ENCODE measurements at places on chromosomes 6 and 20. TPM values are rescaled to one million over a fixed set of nuclear protein-coding genes. Genes with fewer than 3 reads are reported as not detected.

DNA sequence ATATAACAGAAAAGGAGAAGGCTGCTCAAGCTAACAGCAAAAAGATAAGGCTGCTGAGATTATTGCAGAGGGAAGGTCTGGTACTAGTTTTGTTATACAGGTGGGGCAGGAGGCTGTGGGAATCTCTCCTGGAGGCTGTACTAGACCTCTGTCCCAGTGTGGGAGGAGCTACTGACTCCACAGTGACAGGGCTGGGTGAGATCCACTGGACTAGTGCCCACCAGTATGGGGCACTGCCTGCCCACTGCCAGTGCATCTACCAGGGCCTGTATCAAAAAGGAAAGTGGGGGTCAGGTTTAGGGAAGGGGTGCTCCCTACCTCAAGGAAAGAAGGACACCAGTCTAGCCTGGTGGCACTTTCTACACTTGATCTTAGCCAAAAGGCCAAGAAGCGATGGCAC lies 30.1 kb downstream of the GSTA2 start:
- DNase-seq = no peak

DNA sequence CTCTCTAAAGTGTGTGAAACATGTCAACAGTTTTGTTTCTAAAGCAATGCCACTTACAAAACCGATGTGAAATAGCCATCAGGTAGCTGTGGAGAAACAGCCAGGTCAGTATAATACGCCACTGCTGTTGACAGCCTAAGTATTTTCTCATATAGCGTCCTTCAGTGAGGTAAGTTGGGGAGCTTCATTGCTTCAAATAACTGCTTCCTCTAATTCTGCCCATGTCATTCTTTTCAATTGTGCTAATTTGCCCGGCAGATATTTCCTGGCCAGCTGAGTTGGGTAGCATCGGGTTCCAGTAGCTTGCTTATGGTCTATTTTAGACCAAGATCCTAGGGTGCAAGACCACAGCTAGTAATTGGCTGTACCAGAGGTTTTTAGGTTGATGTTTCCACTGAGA lies 2.1 kb upstream of the ARMC2 start:
- no peak for DNase-seq

GRCh38 chr6:116351101-116351500 lies 19.6 kb upstream of the DSE start:
- no peak for DNase-seq

DNA sequence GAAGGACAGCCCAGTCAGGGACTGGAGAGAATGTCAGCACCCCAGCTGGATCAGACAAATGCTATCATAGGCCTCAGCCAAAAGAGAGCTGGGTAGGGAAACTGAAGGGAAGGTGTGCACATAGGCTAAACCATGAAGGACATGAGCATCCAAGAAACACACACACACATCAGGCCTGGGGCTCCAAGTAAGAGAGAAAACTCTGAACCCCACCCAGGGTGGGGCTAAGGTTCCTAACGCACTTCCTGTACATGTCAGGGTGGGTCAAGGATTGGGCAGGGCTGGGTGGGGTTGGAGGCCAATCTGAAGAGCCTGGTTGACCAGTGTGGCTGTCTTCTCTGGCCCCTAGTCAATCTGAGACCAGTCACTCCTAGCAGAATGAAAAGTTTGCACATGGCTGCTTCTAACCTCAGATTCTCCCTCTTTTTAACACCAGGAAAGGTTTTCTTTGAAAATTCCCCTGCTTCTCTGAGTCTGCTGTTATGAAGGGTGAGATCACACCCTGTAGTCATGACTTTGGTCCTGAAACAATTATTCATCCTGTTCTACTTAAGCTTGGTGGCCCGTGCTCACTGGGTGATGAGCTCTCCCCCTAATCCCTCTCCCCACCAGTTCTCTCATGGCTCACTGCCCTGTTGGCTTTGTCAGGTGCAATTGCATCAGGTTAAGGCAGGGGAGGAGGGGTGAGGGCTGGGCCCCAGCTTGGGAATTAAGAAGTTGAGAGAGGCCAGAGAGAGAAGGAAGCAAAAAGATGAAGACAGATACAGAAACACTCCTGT lies 88.4 kb downstream of the MAFB start:
- no peak for DNase-seq

DNA sequence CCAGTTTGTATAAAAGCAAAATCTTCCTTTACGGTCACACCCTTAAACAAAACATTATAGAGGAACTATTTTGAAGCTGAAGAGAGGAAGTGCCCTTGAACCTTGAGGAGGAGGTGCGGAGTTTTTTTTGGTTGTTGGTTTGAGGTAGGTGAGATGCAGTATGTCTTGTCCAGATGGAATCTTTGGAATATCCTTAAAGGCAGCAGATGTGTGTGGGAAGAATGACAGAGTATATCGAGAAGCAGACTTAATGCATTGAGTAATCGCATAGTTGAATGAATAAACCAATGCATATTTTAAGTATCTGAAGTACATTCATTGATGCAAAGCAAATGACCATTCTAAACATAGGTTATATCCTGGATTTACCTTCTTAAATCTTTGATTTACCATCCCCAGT lies 49.9 kb downstream of the AIG1 start:
- DNase-seq = no peak

EPHA7 gene
- 39.5 TPM for polyA plus RNA-seq

All from cardiac muscle cell (in vitro differentiated cells and primary cell).